ENCODE measurements at places on chromosomes 12 and 14.

DNA sequence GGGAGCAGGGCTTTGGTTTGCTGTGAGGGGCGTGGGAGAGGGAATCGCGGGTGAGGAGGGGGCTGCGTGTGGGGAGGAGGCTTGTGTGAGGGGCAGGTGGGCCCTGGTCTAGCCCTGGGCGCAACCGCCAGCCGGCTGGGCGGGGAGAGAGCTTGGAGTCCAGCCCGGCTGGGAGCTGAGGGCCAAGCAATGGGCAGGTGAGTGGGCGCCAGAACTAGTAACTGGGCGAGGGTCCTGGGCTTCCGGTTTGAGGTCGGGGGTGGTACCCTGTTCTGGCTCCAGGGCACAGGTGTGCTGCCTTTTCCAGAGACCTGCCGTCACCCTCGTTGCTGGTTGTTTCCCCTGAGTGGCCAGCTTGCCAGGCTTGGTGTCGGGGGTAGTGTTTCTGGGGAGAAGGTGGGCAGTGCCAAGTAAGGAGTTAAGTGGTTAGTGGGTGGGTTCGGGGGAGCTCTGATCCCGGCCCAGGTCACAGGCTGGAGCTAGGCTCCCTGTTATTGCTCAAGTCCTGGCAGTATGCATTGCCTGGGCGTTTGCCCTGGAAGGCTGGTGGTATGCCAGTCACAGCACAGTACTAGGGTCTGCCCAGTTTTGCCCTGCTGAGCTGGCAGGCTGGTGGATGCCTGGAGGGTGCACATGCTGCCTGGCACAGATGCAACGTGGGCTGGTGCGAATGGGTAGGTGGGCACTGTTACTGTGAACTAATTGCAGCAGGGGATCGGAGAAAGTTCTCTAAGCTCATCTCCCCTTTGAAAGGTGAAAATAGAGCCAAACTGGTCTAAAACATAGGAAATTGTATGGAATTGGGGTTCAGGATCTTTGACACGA lies 683 bp downstream of the CIPC start:
- no peak for DNase-seq

DNA sequence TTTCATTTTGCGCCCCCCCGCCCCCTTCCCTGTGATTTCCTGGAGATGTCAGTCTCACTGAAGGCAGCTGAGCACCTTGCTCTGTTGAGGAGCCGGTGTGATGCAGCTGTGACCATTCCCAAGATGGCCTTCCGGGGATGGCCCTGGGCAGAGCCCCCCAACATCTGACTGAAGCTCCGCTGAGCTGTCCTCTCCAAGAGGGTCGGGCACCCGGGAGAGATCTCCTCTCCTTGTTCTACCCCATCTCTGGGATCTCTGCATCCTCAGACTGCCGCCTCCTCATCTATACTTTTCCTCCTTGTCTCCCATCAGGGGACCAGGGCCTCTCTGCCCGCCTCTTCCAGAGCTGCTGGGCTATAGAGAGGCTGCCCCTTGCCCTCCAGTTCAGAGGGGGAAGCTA lies 965 bp upstream of the SMOC1 start:
- no peak for DNase-seq

DNA sequence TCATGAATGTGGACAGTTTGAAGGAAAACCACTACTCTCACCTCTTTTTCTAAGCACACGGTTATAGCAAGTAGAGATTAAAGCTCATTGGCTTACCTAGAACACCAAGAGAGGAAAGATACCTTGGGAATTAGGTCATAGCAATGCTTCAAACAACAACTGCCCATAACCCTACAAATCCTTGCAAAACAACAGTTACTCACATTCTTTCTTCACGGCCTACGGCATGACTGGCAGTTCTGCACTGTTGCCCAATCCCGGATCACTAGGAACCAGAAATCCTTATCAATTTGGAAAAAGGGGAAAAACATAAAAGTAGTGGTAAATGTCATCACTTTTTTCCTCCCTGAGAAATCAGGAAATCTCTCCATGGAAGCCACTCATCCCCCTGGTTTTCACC lies 9.6 kb upstream of the ISM2 start:
- no peak for DNase-seq

DNA sequence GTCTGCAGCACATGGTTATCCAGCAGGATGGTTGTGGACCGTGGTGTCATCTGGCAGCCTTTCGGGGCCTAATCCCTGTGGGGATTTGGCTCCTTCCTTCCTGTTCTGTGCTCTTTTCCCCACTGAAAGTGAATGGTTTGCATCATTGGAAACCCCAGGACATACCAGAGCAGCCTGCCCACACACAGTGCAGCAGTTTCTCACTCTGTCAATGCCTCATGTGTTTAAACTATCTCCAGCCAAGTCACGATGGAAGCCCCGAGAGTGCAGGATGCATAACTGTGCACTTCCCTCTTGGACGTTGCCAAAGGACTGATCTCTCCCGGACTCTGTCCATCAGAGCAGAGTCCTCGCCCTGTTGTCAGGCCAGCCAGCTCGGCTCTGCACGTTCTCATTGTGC lies 29.0 kb upstream of the AMN start:
- DNase-seq: peak; percentile 83

- DNase-seq: no peak
Observed at GRCh38 chr14:103659631-103660030, 30.6 kb downstream of the KLC1 start.

DNA sequence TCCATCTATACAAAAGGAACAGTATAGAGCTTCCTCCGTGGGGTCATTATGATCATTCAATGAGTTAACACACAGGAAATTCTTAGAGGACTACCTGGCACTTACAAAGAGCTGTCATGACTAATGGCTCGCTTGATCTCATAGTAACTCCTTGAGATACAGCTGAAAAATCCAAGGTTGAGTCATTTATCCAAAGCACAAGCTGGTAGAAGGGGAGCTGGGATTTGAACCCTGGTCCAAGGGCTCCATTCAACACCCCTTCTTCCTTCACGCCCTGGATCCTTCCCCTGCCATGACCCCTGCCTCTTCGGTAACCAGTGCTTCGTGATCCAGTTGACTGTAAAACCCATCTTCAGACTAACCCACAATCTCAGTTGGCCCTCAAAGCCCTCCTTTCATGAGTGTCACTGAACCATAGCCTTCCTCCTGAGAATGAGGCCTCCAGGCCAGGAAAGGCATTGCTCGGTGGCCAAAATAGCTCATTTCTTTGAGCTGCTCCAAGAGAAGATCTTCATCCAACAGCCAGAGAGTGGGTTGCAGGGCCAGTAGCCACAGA lies 7.8 kb downstream of the ZFP36L1 start:
- DNase-seq: peak; percentile 49

DNA sequence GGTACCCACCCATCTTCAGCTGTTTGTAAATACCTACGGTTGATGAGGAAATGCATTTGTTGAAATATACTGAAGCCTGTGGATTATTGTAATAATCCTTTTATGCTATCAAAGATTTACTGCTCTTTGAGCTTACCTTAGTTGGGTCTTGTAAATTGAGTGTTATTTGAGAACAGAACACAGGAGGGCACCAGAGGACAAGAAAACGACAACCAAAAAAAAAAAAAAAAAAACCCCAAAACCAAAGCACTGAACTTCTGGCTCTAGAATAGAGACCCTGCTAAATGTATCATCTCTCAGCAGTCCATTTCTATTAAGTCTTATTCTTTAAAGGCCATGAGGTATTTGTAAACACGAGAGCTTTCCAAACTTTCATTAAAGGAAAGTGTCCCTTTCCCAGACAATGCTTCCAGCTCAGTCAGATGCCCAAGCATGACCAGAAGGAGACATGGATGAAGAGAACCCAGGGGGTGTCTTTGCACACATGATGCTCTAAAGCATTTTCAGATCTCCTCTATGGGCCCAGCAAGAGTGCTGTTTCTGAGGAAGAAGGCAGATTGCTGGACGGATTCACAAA lies 763.9 kb downstream of the NRXN3 start:
- DNase-seq: no peak

- DNase-seq: no peak
Observed at GRCh38 chr14:55938249-55938791, 179.9 kb upstream of the PELI2 start.

- no peak for DNase-seq
Observed at GRCh38 chr12:25242981-25243679, 7.6 kb downstream of the KRAS start.

DNA sequence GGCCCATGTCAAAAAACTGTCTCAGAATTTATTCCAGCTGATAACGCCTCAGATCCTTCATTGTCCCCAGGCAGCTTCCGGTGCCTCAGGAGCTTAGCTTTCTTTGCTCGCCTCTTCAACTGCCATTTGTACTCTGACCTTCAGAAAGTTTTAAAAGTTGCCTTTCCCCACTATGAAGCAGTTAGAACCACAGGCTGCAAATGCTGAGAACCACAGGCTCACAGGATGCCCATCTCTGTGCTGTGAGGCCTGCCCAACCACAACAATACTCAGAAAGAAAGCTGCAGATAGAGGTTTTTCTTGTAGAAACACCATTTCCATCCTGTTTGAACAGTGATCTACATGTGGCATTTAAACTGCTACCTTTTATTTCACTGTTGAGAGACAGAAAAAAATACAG lies 131.1 kb downstream of the PRKCH start:
- DNase-seq: no peak

DNA sequence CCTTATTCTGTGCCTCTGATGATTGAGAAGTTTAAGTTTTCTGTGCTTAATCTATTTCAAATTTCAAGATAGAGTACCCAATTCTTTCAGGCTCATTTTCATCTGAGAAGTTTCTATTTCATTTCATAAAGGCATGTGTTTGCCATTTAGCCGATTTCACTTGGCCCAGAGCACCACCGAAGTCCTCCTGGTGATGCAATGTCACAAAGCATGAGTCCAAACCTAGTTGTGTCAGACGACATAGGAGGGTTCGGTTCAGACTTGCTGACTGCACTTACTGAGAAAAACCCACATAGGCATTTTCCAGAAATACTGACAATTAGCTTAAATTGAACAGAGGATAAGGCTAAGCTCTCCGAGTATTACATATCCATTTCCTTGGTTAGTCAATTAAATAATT lies 152.4 kb upstream of the FAR2 start:
- DNase-seq: no peak

GRCh38 chr12:109246221-109246620 lies 62.9 kb downstream of the FOXN4 start:
- no peak for DNase-seq

DNA sequence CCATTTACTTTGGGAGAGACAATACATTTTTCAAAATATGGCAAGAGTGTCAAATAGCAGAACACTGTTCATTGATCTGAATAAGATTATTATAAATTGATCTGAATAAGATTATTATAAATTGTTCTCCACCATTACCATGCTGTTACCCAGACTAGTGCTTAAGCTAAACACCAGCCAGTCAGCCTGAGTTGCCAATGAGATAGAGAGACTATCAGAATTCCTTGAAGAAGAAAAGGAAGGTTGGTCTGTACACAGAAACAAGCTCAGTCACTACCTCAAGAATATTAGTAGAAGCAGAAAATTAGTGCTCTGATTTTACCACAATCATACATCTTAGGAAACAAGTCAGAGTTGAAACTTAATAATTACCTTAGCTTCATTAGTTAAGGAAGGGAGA lies 469.8 kb downstream of the FOXG1 start:
- DNase-seq: no peak

- no peak for DNase-seq
Observed at GRCh38 chr12:47123730-47124129, 44.0 kb upstream of the AMIGO2 start.

DNA sequence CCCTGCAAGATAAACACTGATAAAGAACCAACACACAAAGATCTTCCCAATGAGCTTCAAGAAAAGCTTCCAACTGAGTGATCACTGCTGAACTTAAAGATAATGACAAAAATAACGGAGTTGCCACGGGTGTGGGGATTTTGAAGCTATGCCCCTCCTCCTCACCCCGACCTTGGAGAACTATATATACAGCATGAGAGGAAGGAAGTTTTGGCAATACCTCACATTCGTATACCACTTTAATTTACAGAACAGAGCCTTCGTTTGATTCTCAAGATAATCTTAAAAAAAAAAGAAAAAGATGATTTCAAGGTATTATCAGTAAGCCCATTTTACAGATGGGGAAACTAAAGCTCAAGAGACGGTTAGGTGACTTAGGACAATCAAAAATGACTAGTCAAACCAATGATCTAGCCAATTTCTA lies 715 bp downstream of the NEK9 start:
- no peak for DNase-seq

GRCh38 chr14:70080076-70080475 lies 108.7 kb downstream of the SLC8A3 start:
- no peak for DNase-seq

GRCh38 chr14:62662811-62663455 lies 382.3 kb downstream of the KCNH5 start:
- peak; percentile 70 for DNase-seq

- no peak for DNase-seq
Observed at GRCh38 chr14:78593949-78594348, 423.8 kb downstream of the NRXN3 start.

DNA sequence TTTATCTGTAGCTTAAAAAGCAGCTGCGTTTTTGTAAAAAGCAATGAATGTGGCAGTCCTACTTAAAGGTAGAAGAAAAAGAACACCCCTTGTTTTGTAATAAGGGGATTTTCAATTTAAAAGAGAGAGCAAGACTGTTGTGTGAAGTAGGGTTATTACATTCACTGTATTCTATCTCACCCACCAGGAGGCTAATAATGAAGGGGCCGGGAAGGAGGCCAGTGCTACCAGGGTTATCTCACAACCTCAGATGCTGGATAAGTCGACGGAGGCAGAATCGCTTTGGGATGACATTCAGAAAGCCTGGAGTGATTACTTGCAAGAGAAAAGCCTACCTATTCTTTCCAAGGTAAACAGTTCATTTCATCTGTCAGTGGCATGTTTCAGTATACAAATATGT lies 97.7 kb downstream of the RMST start:
- DNase-seq: no peak

DNA sequence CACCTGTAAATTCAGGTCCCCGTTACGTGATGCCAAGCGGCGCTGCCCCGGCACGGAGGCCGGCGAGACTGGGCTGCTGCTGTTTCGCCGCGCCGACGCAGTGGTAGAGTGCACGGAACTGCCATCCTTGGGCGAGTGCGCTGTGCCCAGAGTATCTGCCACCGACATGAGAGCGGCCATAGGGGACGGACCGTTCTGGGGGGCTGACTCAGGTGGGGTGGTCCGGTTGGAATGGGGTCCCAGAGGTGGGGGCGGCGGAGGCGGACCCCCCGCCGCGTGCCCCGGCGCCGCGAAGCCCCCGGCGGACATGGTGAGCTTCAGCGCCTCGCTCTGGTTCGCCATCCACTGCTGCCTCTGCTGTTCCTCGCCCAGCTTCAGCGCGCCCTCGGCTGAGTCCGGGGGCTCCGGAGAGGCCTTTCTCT lies 2.8 kb downstream of the IRF2BPL start:
- peak; percentile 41 for DNase-seq

Measured in lung (tissue), 17 donors.